GM03348 (cell line): ENCODE measurements at places on chromosomes 6 and 20.

DNA sequence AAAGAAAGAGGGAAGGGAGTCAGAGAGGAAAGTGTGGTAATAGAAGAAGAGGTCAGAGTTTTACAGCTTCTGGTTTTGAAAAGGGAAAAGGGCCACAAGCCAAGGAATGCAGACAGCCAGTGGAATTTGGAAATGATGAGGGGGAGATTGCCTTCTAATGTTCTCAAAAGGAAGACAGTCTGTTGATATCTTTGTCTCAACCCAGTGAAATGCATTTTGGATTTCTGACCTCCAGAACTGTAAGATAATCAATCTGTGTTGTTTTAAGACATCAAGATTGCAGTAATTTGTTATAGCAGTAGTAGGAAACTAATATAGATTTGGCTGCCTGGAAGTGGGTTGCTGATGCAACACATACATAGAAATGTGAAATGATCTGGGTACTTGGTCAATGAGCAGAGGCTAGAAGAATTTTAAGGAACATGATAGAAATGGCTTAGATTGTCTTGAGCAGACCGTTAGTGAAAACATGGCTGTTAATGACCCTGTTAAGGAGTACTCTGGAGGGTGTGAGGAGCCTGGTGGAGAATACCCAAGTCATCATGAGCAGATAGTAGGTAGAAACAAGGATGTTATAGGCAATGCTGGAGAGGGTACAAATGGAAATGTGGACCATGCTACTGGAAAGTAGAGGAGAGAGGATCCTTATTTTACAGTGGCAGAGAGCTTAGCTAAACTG lies 255.8 kb upstream of the RAB32 start:
- DNase-seq = peak; percentile 43

DNA sequence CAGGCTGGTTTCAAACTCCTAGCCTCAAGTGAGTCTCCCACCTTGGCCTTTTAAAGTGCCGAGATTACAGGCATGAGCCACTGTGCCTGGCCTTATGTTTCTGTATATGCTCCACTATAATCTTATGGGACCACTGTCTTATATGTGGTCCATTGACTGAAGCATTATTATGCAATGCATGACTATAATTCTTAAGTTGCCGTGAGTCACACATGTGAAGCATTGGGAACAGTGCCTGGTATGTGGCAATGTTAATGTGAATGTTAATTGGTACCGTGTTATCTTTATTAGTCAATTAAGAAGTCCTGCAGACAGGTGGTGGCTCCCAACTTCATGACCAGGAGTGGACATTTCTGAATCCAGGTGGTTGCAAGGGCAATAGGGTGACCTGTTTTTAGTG lies 14.7 kb upstream of the ASXL1 start:
- peak; percentile 33 for DNase-seq

GRCh38 chr6:11606332-11606731 lies 68.8 kb downstream of the TMEM170B start:
- no peak for DNase-seq

DNA sequence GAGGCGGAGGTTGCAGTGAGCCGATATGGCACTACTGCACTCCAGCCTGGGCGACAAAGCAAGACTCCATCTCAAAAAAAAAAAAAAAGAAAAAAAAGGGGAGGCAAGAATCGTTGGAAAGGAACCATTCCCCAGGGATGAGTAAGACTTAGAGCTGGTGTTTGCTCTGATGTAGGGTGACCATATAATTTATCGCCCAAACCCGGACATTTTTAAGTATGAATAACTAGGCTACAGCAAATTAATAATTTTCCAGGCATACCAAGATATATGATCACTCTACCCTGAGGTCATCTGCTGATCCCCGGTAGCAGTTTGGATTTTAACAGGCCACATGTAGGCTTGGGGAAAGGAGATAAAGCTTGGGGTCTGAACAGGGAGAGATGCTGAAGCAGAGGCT lies 260.9 kb downstream of the BTBD9 start:
- DNase-seq = peak; percentile 5

- peak; percentile 11 for DNase-seq
Observed at GRCh38 chr6:53360093-53360912, 11.6 kb upstream of the ELOVL5 start.

GRCh38 chr6:110951986-110952794 lies 6.3 kb upstream of the GTF3C6 start:
- peak; percentile 54 for DNase-seq

DNA sequence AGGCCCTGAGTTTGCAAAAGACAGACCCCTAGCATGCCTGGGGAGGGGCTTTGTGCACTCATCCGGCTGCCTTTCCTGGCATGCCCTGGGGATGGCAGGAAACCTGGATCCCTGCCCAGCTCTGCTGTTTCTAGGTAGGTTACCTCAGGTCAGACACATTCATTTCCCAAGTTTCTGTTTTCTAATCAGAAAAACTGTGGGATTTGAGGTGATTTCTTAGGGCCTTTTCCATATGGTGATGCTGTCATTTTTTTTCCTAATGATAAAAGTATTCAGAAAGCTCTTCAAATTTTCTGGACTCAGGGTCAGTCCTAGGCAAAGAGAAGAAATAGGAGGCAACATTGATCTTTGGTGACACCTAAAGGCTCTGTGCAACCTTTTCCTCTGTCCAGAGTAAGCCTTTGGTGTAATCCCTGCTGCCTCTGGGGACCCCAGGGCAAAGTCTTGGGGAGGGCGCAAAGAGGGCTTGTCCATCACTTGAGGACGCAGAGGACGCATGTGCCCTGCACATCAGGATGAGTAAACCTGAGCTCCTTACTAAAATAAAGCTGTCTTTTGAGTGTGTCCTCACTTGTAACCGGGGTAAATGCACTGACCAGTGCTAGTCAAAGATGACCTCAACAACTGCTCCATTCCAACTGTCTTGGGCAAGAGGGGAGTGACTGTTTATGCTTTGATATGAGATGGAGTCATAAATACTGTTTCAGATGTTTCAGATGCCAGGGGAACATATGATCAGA lies 13.5 kb upstream of the TRAM2 start:
- DNase-seq = peak; percentile 62

GRCh38 chr6:130825772-130826441 lies 1.3 kb upstream of the SMLR1 start:
- DNase-seq = no peak

DNA sequence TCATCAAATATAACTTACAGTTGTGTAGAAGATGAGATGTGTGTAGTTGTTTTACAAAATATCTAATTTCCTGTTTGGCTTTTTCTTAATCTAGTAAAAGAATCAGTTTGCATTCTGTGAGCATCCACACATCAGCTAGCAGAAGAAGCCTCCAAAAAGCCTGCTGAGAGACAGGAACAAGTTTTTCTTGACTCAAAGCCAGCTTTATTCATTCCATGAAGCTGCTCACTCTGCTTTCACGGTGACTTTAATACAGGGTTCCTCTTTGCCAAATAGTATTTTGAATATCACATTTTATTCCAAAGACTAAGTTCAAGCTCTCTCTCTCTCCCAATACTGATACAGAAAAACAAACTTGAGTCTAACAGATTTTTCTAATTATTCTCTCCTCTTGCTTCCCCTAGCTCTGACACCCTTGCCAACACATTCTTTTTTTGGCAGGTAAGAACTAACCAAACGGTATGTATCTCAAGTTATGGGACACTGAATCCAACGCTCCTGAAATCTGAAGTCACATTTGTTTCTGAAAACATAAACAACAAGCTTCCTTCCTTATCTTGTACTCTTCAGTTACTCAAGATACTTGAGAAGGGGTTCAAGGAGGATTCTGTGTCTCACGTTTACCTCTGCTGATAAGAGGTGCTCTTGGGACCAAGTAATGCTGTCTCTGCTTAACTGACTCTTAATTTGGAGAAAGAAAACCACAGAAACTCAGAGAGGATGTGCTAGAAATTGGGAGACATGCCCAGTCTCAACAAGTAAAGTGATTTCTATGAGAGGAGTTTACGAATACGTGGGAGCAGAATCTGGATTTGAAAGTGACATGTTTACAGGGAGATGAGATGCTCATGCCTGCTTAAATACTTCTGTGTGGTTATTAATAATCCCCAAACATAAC lies 184.2 kb upstream of the SPTLC3 start:
- DNase-seq = no peak

DNA sequence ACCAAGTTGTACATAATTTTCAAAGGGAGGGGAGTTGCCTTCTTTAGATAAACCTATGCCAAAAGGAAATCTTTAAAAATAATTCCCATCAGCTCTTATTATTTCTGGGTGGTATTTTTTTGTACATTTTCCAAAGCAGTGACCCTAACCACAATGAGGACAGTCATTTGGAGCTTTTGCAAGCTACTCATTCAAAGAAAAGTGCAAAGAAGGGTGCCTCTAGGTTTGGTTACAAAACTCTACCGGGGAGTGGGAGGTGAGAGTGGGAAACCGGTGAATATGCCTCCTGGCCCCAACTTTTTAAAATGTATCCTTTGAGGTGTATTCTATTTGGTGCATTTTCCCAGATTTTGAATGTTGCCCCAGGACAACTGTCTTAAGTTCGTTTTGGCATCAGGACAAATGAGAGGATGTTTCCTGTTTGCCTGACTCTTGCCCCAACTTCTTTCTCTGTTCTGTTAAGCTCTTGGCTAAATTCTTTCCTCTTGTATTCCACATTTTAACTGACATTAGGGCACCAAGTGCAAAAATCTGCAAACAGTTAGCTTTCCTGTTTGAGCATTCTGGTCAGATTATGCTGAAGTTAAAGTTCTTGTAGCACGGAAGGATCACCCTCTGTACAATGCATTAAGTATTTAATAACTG lies 78.9 kb downstream of the SLX4IP start:
- DNase-seq = no peak

- no peak for DNase-seq
Observed at GRCh38 chr20:62846166-62846890, 15.3 kb downstream of the TCFL5 start.

GRCh38 chr6:130369831-130370230 lies 4.0 kb downstream of the TMEM200A start:
- no peak for DNase-seq

DNA sequence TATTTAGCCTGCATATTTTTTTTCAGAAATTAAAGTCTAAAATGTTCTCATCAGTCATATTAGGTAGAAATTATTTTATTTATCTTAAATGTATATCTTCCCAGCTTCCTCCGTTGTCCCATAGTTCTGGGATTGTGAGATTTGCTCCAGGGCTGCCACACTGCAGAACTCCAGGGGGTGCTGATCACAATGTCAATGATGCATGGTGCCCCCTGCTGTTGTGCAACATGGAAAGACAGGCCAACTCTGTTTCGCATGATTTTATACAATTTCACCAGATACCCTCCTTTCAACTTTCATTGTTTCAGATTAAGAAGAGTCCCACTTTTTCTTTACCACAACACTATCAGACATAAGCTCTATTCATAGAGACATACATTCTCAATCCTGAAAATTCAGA lies 35.9 kb downstream of the ID4 start:
- DNase-seq = no peak

GRCh38 chr6:124683507-124683906 lies 278.7 kb upstream of the RNF217 start:
- DNase-seq = no peak

DNA sequence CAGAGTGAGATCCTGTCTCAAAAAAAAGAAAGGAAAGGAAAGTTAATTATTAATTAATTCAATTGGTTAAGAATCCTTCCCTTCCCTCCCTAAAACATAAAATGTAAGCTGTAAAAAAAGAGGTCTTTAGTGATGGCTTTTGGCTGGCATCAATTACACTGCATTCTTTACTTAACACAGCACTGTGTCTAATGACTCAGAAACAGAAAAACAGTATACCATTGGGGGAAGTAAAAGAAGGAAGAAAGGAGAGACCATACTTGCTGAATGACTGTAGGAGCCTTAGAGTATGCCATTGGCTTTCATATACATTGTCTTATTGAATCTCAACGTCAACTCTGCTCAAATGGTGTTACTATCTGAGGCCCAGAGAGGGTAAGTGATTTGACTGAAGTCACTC lies 18.3 kb upstream of the CITED2 start:
- DNase-seq = peak; percentile 16

GRCh38 chr6:145081677-145082076 lies 653.6 kb downstream of the EPM2A start:
- no peak for DNase-seq

GRCh38 chr6:36757206-36757605 lies 59.6 kb downstream of the RAB44 start:
- no peak for DNase-seq

DNA sequence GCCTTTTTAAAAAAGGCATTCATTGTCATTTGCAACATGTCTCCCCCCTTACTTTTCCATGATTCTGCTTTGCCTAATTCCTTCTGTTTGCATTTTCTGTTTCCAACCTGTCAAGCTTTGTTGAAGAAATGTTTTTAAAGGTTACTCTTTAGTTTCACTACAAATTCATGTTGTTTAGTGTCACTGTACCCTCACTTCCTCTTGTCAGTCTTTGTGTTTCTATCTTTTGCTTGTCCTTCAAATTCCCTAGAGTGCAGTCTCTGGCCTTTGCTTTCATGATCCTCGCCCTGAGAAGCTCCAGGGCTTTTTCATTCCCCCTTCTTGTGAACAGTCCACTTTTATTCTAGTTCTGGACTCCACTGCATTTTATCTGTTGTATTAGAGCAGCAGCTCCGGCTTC lies 90.6 kb downstream of the MAP3K4 start:
- no peak for DNase-seq
